NT2/D1 (cell line): ENCODE measurements at places on chromosomes 13 and 19.
A peak's percentile ranks its signal among the peaks of the same experiment; 100 is the strongest.

DNA sequence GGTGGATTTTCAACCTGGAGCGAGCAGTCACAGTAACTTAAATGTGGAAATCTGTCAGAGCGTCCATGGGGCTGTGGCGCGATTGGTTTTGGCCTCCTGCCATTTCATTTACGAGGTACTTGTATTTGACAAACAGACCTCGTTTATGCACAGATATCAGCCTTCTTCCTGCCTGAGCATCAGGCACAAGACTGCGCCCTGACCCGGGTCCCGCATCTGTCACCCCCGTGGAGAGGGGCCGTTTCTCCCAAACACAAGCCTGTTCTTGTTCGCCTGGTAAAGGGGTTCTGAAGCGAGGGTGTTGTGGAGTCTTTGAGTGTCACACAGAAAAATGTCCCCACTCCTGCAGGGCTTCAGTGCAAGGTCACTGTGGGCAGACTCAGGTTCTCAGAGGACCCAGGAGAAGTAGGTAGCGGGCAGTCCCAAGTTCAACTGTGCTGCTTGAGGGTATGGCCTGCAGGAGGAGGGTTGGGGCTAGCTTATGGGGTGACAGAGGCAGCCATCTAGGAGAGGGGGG is 202.3 kb downstream of the URI1 start:
- DNase-seq = no peak

DNA sequence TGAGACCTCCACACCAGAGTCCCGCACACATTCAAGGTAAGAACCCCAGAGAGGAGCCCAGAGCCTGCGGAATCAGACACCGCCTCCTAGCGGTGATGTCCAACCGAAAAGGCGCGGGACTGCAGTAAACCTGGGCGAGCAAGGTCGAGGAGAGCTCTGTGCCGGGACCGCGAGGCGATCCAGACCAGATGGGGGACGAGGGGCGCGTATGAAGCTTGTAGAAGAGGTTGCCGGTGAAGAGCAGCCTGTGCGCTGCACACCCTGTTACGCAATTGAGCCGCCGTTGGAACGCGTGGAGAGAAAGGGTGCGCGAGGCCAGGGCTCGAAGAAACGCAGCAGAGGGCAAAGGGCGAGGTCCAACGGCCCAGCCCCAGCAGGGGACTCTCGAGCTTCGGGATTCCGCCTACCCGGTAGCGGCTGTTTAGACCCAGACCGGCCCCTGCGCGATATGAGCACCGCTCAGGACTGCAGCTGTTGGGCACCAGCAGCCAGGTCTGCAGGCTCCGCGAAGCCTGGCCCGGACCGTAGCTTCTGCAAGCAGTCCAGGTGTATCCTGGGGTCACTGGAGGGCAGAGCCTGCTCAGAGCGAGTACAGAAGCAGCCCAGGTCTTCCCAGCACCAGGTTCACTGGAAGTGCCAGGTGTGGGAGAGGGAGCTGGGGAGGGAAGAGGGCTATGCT is 65.9 kb upstream of the ZNF599 start:
- no peak for DNase-seq

- DNase-seq = no peak
Observed at GRCh38 chr13:97125810-97126738, 96.1 kb upstream of the MBNL2 start.

- DNase-seq = no peak
Observed at GRCh38 chr19:16000024-16000663, 51.3 kb downstream of the OR10H4 start.

DNA sequence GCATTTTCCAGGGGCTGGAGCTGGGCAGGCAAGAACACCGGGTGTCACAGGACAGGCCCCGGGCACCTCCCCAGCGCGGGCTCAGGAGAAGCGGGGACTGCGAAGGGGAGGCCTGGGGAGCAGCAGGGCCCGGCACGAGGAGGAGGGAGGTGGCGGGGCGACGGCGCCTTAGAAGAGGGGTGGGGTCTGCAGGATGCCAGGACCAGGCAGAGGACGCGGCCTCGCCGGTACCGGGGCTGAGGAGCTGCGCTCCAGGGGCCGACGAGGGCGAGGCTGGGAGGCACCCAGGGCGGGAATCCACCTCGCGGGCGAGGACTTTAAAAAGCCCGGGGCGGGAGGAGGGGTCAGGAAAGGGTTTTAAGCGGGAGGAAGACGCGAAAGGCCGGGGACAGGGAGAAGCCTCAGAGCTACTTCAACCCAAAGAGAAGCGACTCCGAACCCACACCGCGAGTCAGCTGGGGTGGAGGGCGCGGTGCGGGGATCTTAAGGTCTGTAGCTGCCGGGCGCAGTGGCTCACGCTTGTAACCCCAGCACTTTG is 665 bp downstream of the ZNF347 start:
- DNase-seq = peak; percentile 6
